Lower lobe of right lung (tissue), 2 donors: ENCODE measurements at places on chromosomes 16 and 17. TPM values are rescaled to one million over a fixed set of nuclear protein-coding genes. Genes with fewer than 3 reads are reported as not detected.

The EVPL gene
- total RNA-seq = 36.8 TPM

- no peaks in the 10 kb centered on the region for H3K36me3 ChIP-seq
- no peak overlapping the region for H3K4me3 ChIP-seq
- H3K27ac ChIP-seq = no peak overlapping the region
- peaks cover 4% of the 10 kb centered on the region for H3K4me1 ChIP-seq
- H3K27me3 ChIP-seq = peaks cover 18% of the 10 kb centered on the region
Measured at GRCh38 chr17:63542942-63543821, 7.1 kb upstream of the DCAF7 start.

GRCh38 chr16:13866073-13866472, 53.9 kb upstream of the ERCC4 start:
- no peak overlapping the region for H3K4me3 ChIP-seq
- no peaks in the 10 kb centered on the region for H3K4me1 ChIP-seq
- peak; percentile 73 for DNase-seq
- peaks cover 4% of the 10 kb centered on the region for H3K27me3 ChIP-seq
- H3K36me3 ChIP-seq = no peaks in the 10 kb centered on the region
- no peak overlapping the region for H3K27ac ChIP-seq

GRCh38 chr17:9890124-9890523, 14.9 kb downstream of the RCVRN start:
- no peak overlapping the region for H3K4me3 ChIP-seq
- H3K27ac ChIP-seq = no peak overlapping the region
- H3K27me3 ChIP-seq = no peaks in the 10 kb centered on the region
- H3K36me3 ChIP-seq = no peaks in the 10 kb centered on the region

GRCh38 chr16:87409153-87409552, 17.0 kb downstream of the MAP1LC3B start:
- H3K36me3 ChIP-seq = peaks cover 91% of the 10 kb centered on the region
- DNase-seq = peak; percentile 30
- H3K4me1 ChIP-seq = peaks cover 7% of the 10 kb centered on the region
